ENCODE measurements at places on chromosomes 11 and 22.

- no peak for DNase-seq
These were observed 83.6 kb upstream of the BLID start for GRCh38 chr11:122199661-122200060.

GRCh38 chr11:114060392-114061047, 1.0 kb downstream of the ZBTB16 start:
- DNase-seq: no peak

GRCh38 chr11:45238724-45239123, 47.4 kb downstream of the SYT13 start:
- no peak for DNase-seq

DNA sequence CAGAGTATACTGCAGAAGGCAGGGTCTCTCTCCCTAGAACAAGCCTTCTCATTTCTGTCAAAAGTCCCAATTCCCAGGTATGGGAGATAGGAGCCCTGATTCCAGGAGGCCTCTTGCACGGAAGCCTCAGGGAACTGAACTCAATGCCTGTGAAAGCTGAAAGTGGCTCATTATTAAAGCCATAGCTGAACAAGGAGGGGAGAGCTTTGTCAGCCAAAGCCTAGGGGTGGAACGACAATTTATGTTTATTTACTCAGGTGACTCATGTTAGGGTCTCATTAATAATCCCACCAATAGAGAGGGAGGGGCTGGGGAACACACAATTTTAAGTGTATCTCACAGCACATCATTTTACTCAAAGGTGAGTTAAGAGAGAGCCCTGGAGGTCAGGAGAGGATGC, 44.9 kb downstream of the DSCAML1 start:
- no peak for DNase-seq

DNA sequence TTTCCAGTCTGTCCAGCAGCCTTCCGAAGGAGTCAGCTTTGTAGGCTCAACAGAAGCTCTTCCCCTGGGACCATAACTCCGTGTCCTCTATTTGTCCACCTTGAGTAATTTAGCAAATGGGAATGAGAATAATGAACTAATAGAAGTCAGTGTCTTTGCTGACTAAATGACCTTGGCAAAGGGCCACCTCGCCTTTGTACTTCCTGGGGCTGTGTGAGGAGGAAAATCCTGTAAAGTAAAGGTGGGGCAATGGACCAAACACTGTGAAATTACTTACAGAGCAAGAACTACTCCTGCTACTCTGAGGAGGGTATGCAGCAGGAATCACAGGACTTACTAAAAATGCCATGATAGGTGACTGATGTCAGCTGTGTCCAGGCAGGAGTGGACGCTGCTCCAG, 36.2 kb upstream of the CSNK2A3 start:
- DNase-seq: no peak

- DNase-seq: no peak
These were observed 14.7 kb downstream of the SSH3 start for GRCh38 chr11:67317888-67318555.

DNA sequence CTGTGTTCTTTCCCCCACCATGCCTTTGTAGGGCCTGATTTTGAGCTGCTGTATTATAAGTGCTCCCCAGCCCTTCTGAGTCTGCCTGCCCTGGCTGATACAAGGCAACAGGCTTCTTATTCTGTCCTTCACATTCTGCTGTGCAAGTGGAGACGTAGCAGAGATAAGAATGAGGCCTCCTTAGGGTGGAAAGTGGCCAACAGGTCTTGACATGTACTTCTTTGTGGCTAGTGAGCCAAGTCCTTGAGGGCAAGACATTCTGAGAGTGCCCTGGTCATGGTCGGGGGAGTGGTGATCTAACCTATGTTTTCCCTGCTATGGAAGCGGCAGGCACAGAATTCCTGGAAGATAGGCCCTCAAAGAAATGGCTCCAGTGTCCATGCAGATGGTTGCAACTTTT, 235.7 kb upstream of the CADM1 start:
- no peak for DNase-seq

GRCh38 chr22:24506802-24507438, 11.8 kb downstream of the UPB1 start:
- DNase-seq: no peak

DNA sequence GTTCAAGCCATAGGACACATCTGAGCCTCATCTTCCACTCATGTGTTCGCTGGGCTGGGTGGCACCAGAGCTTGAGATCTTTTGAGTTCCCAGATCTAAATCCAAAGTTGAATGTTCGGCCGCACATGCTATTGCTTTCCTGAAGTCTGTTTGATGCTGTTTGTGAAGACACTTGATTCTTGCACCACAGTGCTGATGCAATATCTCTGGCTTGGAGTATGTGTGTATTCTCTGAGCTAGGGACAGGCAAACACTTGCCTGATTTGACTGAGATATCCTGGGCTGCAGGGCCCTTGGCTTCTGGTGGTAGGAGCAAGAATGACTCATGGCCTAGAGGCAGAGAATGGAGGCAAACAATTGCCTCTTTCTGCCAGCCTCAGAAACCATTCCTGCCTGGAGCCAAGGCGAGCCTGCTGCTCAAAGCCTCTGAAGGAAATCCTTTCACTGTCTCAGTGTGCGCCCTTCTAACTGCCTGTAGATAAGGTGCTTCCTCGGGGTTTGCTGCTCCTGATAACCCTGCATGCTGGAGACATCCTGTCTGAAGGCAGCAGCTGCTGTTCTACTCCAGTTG, 73.0 kb downstream of the CYB5R2 start:
- no peak for DNase-seq

DNA sequence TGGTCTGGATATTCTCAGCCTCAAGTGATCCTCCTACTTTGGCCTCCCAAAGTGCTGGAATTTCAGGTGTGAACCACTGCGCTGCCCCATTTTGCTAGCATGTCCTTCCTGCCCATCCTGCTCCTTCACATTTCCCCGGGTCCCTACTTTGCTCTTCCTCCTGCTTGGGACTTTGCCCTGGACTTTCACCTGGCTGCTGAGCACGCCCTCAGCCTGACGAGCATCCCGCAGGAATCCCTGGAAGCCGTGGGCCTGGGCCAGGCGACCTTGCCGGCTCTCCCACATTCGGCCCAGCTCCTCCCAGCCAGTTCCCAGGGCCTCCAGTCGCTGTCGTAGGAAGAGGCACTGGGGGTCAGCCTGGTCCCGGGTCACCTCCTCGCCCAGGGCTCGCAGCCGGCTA, 22.6 kb upstream of the RBM4B start:
- DNase-seq: no peak

DNA sequence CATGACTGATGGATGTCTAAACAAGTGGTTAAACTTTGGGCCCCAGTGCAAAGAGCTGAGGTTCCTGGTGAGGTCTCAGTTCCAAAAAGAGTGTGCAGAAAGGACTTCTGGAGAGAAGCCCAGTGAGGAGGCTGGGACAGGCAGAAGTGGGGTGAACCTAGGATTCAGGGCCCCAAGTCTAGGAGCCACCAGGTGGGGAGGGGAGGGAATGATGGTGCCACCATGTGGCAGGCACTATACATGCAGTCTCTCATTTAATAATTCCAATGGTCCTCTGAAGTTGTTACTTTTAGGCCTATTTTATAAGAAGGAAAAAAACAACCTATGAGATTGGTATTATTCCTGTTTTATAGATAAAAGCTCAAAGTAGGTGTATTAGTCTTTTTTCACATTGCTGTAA, 102.0 kb downstream of the INSC start:
- peak; percentile 29 for DNase-seq

- DNase-seq: no peak
These were observed 3.9 kb downstream of the FOSL1 start for GRCh38 chr11:65896034-65896999.

DNA sequence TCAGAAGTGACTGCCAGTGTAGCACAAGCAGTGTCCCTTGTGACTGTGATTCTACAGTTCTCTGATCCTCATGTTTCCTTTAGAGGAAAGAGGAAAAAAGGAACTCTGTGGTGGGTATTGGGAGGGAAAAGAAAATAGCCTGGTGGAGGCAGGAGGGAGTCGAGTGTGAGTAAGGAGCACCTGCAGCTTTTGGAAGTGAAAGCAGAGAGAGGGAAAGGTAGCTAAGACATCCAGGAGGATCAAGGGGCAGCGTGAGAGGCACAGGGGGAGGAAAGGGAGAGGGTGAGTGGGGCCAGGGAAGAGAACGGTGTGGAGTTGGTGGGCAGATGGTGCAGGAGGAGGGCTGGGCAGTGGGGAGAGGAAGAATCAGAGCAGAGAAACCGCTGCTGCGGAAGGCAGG, 12.4 kb downstream of the TMA7B start:
- DNase-seq: no peak

GRCh38 chr11:73784080-73784634, 3.5 kb upstream of the MRPL48 start:
- DNase-seq: no peak

DNA sequence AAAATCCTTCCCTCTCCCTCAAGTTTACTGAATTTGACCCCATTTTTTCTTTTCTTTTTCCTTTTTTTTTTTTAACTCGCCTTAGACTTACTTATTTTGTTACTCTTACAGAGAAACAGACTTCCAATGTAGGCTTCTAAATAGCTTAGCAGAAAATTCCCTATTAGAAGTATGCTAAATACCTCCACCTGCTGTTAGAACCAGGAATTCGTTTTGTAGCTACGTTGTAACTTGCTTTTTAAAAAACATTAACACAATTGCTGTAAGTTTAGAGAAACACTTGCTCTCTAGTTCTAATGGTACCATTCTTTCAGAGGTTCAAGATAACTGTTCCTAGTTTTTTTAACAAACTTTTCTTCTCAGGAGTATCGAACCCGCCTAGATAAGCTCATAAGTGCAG, 324.2 kb downstream of the DCDC1 start:
- DNase-seq: no peak

DNA sequence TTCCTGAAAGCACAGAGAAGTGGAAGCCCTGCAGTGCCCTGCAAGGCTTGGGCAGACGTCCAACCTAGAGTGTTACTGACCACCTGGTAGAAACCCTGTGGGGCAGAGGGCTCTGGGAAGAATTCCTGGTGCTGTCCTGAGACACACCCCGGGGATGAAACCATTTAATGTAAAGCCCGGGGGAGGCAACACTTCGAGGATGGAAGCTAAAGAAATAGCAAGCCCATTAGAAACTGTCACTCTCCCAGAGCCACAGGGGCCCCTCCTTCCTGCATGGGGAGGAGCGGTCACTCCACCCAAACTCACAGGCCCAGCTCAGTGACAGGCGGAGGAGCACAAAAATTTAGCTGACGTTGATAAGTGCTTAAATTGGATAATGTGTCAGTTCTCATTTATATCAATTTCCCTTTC, 57.6 kb downstream of the NRXN2 start:
- no peak for DNase-seq

- peak; percentile 50 for DNase-seq
These were observed 16.1 kb downstream of the BIK start for GRCh38 chr22:43126501-43127165.

All from GM10248 (cell line).